ENCODE measurements at places on chromosomes 5 and 9. TPM values are rescaled to one million over a fixed set of nuclear protein-coding genes. Genes with fewer than 3 reads are reported as not detected.
A peak's percentile ranks its signal among the peaks of the same experiment; 100 is the strongest.

CER1 gene
- total RNA-seq, result not detected

TRIM14 gene
- 24.4 TPM for total RNA-seq

DBH gene
- total RNA-seq, result not detected

PCDHGB7 gene
- total RNA-seq, result 0.54 TPM

GRCh38 chr5:87020099-87020934 is 247.4 kb upstream of the RASA1 start:
- DNase-seq, result no peak

- peak; percentile 48 for DNase-seq
These were observed 65.0 kb upstream of the ANGPTL2 start for GRCh38 chr9:127187231-127187956.

All from HCT116 (cell line).